Karpas-422 (cell line): ENCODE measurements at places on chromosomes 3 and 15. TPM values are rescaled to one million over a fixed set of nuclear protein-coding genes. Genes with fewer than 3 reads are reported as not detected.

DNA sequence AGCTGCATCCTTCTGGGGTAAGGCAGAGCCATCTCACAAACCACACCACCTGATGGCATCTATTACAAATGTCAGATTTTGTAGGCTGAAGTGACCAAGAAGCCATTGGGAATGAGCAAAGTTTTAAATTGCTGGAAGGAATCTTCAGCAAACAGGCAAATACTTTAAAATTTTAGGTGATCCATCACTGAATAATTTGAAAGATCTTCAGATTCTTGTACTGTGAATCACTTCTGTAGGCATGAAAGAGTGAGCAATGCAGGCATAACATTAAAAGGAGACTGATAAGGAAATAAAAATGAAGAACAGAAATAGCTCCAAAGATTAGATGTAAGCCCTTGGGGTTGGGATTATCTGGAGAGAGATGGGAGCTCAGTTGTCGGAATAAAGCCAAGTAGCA lies 36.0 kb upstream of the ALDH1L1 start:
- H3K36me3 ChIP-seq, result no peaks in the 10 kb centered on the region
- no peaks in the 10 kb centered on the region for H3K4me1 ChIP-seq
- DNase-seq, result no peak
- H3K27ac ChIP-seq, result no peak overlapping the region

DNA sequence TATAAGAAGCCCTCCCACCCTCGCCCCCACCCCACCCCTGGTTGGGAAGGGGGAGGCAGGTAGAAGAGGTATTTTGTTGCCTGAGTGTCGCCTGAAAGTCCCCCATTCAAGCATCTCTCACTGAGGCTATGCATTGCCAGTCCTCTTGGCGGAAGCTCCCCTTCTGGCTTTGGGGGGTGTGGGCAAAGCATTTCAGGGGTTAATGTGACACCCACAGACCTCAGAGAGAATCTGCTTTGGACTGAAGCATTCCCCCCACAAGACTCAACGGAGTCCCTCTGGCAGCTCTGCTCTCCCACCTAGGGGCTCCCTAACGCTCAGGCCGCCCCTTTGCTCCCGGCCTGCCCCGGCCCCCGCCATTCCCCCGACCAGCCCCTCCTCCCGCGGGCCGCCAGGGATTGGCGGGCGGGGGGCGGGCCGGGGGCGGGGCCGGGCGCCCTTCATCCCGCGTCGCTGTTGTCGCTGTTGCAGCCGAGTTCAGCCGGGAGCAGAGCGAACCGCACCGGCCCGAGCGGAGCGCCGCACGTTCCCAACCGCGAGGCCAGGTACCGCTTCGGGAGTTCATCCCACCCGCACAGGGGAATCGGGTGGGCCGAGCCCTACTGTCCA lies at the start of gene SLC38A3:
SLC38A3 (plus strand) TSS at position 468 of the 609 bp plus-strand sequence. CDS start 8,929 bp downstream, outside the sequence.
- no peak for DNase-seq
- no peaks in the 10 kb centered on the region for H3K4me1 ChIP-seq
- no peak within 1 kb of the TSS for H3K4me3 ChIP-seq
- no peaks in the 10 kb centered on the region for H3K36me3 ChIP-seq
- H3K27me3 ChIP-seq, result no peaks in the 10 kb centered on the region

DNA sequence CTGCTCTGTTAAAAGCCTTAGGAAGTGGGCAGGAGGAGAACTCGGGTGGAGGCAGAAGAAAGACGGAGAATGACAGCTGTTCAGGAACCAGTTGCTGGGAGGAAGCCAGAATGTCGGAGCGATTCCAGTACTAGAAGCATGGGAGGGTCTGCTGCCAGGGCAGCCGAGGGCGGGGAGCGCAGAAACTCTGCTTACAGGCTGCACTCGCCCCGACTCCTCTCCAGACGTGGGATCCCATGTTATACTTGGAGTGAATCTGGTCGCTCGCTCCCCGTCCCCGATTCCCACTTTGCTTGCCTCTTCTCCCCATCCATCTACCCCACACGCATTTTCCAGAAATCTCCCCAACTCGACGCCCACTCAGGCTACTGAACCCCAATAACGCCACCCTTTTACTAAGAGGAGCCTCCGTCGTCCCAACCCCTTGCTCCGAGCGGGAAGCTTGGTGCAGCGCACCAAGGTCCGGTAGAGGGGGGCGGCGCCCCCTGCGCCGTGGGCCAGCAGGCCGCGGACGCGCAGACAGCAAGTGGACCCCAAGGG lies 665 bp downstream of the GATM start:
- peaks cover 18% of the 10 kb centered on the region for H3K4me1 ChIP-seq
- DNase-seq, result no peak
- no peak overlapping the region for H3K27ac ChIP-seq
- H3K36me3 ChIP-seq, result no peaks in the 10 kb centered on the region
- peak overlapping the region; percentile 65 for H3K4me3 ChIP-seq

- no peaks in the 10 kb centered on the region for H3K27me3 ChIP-seq
- no peak for DNase-seq
- H3K36me3 ChIP-seq, result peaks cover 11% of the 10 kb centered on the region; the same call in 1 of the 2 replicates
- H3K4me1 ChIP-seq, result no peaks in the 10 kb centered on the region
- H3K4me3 ChIP-seq, result no peak overlapping the region
Observed at GRCh38 chr3:57927916-57928315, 80.3 kb upstream of the FLNB start.

DNA sequence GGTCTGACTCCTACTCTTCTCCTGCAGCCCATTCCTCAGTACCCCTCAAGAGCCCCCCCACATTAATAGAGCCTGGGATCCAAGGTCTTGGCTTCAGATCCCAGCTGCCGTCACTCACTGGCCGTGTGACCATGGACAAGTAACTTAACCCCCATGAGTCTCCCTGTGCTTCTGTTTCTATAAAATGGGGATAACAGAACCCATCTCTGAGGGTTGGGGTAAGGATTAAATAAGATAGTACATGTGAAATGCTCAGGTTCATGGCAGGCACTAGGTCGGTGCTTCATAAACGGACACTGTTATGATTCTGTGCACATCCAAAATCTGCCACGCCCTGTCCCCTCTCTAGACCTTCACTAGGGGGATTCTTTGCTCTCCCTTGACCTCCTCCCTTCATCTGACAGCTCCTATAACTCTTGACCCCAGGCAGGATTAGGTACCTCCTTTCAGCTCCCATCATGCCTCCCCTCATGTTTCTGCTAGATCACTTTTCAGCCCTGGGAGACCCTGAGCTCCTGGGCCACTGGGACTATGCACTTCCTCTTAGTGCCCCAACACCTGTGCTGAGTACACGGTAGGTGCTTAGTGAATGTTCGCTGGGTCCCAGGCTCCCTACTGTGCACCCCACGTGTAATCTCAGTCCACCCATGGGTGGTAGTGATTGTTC lies 1.5 kb downstream of the CAND2 start:
- peaks cover 43% of the 10 kb centered on the region for H3K4me1 ChIP-seq
- H3K27me3 ChIP-seq, result no peaks in the 10 kb centered on the region
- H3K4me3 ChIP-seq, result peak overlapping the region; percentile 65
- peak overlapping the region; percentile 97 for H3K27ac ChIP-seq
- 0 out of 2 replicates have a peak, but pooled peaks cover 3% of the 10 kb centered on the region for H3K36me3 ChIP-seq

GRCh38 chr3:100533176-100533575 lies 40.8 kb downstream of the TMEM45A start:
- no peaks in the 10 kb centered on the region for H3K27me3 ChIP-seq
- no peaks in the 10 kb centered on the region for H3K4me1 ChIP-seq
- no peak for DNase-seq
- no peak overlapping the region for H3K4me3 ChIP-seq
- no peaks in the 10 kb centered on the region for H3K36me3 ChIP-seq

GRCh38 chr3:14758297-14758696 lies 60.5 kb upstream of the FGD5 start:
- H3K27ac ChIP-seq, result no peak overlapping the region
- no peak overlapping the region for H3K4me3 ChIP-seq
- no peak for DNase-seq
- no peaks in the 10 kb centered on the region for H3K36me3 ChIP-seq
- no peaks in the 10 kb centered on the region for H3K27me3 ChIP-seq
- H3K4me1 ChIP-seq, result no peaks in the 10 kb centered on the region

DNA sequence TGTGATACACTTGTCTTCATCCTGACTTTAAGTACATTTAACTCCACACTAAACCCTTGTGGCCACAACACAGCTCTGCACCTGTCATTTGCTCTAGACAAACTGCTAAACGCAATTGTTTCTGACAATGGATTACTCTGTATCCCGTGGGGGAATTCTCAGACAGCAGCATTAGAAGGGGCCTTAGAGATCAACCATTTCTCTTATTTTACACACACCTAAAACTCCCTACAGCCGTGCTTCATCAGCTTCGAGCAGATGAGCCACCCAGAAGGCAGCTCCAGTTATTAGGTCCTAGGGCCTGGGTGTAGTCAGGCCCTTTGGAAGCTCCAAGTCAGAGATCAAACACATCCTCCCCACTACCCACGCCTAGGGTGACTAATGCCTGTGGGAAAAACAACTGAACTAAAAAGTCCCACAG lies 1.3 kb upstream of the IL12A start:
- DNase-seq, result peak; percentile 66
- H3K27ac ChIP-seq, result no peak overlapping the region
- no peak overlapping the region for H3K4me3 ChIP-seq
- H3K36me3 ChIP-seq, result no peaks in the 10 kb centered on the region
- H3K4me1 ChIP-seq, result peaks cover 13% of the 10 kb centered on the region
- H3K27me3 ChIP-seq, result no peaks in the 10 kb centered on the region; the same call in 1 of the 2 replicates

DNA sequence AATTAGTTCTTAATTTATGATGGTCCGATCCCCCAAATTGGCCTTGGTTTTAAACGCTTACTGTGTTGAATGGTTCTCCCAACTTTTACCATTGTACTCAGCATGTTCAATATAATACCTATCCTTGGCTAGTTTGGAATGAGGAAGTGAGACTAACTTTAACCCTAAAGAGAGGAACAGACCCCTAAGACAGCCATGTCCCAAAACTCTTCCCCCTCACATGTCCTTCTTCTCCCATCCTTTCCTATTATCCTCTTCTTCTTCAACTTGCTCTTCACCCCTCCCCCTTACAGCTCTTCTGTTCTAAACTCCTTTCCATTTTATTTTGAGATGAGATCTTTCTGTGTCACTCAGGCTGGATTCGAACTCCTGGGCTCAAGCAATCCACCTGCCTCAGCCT lies 116.5 kb downstream of the RBMS3 start:
- H3K4me3 ChIP-seq, result no peak overlapping the region
- DNase-seq, result no peak
- no peaks in the 10 kb centered on the region for H3K27me3 ChIP-seq
- no peak overlapping the region for H3K27ac ChIP-seq
- no peaks in the 10 kb centered on the region for H3K4me1 ChIP-seq
- no peaks in the 10 kb centered on the region for H3K36me3 ChIP-seq

GRCh38 chr3:167507954-167508353 lies 34.1 kb upstream of the SERPINI2 start:
- H3K4me3 ChIP-seq, result no peak overlapping the region
- DNase-seq, result peak; percentile 35
- H3K36me3 ChIP-seq, result no peaks in the 10 kb centered on the region
- no peaks in the 10 kb centered on the region for H3K4me1 ChIP-seq
- H3K27ac ChIP-seq, result no peak overlapping the region
- H3K27me3 ChIP-seq, result no peaks in the 10 kb centered on the region

DNA sequence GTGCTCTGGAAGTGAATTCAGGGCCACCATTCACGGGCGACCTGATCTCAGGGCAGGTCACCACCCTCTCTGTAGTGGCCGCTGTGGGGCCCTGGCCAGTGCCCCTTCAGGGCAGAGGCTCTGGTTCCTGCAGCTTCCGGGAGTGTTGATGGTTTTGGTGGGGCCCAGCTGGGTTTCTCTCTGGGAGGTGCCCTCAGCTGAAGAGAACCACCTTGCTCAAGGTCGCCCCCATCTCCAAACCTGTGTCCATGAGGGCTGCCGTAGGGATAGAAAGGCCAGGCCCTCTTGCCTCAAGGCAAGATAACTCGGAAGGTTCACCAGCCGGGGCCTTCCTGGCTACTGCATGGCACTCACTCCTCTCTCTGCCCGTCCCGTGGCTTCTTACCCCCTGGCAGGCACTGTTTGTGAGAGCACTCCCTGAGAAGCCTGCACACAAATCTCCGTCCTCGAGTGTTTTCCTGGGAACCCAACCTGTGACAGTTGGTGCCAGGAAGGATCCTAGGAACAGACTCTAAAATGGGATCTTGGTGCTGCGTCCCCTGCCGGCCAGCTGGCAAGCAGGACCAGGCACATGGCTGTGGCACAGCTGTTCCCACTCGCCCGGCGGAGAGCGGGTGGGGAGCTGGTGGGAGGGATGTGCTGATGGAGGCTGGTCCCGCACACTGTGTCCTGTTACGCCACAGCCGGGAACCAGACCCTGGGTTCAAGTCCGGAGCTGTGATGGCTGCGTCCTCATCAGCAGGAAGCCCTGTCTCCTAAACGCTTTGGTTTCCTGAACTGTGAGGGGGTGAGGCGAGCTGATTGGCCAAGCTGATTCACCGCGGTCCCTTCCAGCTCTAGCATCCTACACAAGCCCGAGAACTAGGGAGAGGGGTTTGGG lies 23.2 kb upstream of the PIGZ start:
- H3K27me3 ChIP-seq, result no peaks in the 10 kb centered on the region
- no peak for DNase-seq
- no peak overlapping the region for H3K4me3 ChIP-seq
- H3K36me3 ChIP-seq, result no peaks in the 10 kb centered on the region

GRCh38 chr3:194123726-194124125 lies 12.2 kb upstream of the HES1 start:
- no peak overlapping the region for H3K27ac ChIP-seq
- no peak for DNase-seq

DNA sequence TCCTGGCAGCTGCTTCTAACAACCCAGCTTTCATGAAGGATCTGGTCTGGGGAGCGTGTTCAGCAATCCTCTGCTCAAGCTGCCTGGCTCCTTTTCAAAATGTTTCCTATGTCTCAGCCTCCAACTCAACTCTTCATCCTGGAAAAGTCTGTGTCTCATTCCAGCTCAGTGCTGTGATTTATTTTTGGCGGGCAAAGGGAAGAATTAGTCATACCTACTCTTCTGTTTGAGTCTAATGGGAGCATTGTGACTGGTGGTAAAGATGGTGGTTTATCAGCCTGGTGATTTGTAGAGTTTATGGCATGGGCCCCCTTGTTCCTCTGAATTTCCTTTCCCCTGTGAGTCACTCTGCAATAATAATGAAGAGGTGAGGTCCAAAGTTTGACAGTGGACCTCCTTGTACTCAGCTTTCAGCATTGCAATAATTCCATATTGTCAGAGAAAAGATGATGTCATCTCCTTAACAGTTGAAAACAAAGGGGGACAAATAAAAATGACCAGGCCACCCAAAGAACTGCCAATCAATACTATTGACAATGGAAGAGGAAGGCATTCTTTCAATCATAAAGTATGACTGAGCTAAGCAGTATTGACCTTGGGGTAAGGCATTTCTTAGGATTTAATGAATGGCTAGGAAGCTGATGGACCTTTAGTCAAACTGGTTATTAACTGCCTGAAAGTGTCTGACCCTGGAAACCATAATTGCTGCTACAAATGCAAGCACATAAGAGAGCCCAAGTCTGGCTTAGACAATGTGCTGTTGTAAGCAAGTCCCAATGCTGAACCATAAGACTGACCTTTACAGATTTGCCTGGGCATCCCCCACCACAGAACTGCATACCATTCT lies 204.7 kb upstream of the MCTP2 start:
- no peak overlapping the region for H3K4me3 ChIP-seq
- H3K27ac ChIP-seq, result no peak overlapping the region
- DNase-seq, result no peak
- no peaks in the 10 kb centered on the region for H3K36me3 ChIP-seq

The PPM1M gene
- total RNA-seq, result 25.5 and 35.4 TPM in 2 replicates

The A4GNT gene
- total RNA-seq, result not detected in 2 replicates

The GATM gene
- 13.7 and 29.0 TPM in 2 replicates for total RNA-seq

The MLF1 gene
- not detected in 2 replicates for total RNA-seq

The AMOTL2 gene
- not detected in 2 replicates for total RNA-seq
